DND-41 (cell line): ENCODE measurements at places on chromosomes 11 and 22.

DNA sequence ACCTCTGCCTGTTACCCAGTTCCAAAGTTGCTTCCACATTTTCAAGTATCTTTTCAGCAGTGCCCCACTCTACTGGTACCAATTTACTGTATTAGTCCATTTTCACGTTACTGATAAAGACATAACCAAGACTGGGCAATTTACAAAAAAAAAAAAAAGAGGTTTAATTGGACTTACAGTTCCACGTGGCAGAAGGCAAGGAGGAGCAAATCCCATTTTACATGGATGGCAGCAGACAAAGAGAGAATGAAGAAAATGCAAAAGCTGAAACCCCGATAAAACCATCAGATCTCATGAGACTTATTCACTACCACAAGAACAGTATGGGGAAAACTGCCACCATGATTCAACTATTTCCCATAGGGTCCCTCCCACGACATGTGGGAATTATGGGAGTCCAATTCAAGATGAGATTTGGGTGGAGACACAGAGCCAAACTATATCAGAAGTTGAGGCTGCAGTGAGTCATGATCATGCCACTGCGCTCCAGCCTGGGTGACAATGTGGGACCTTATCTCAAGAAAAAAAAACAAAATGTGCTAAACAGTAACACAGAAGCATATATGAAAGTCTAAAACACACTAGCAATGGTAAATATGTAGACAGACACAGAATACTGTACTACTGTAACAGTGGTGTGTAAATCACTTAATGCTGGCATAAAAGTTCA is 190.3 kb upstream of the ZC3H12C start:
- DNase-seq, result no peak

DNA sequence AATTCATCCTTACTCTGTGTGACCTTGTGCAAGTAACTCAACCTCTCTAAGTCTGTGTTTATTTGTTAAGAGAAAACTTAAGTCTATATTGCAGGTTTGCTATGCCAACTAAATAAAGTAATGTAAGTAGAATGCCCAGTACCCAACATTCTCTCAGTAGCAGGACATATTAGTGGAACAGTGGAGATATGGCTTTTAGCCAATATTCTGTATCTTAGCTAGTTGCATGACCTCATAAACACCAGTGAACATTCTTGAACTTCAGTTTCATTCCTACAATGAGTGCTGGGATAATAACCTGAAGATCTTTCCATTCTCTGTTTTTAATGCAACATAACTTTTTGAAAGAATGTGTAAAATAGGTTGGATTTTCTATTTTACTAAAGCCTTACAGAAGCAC is 77.0 kb downstream of the RAB38 start:
- no peak for DNase-seq

GRCh38 chr22:18065256-18065655 is 12.5 kb upstream of the PEX26 start:
- DNase-seq, result no peak

DNA sequence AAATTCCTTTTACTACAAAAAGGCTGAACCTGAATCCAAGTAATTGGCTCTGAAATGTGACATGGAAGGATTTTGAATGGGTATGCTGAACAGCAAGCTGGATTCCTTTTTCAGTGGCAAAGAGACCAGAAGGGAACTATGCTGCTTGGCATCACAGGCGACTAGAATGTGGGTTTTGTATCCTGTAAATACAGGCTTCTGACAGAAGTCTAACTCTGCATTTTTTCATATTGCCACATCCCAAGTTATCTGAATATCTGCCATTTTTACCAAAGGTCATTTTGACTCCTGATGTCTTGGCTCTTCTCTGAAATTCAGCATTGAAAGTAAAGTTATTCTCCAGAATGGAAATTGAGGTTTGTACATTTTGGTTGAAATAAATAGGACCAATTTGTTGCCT is 145.7 kb downstream of the ARHGAP42 start:
- no peak for DNase-seq

DNA sequence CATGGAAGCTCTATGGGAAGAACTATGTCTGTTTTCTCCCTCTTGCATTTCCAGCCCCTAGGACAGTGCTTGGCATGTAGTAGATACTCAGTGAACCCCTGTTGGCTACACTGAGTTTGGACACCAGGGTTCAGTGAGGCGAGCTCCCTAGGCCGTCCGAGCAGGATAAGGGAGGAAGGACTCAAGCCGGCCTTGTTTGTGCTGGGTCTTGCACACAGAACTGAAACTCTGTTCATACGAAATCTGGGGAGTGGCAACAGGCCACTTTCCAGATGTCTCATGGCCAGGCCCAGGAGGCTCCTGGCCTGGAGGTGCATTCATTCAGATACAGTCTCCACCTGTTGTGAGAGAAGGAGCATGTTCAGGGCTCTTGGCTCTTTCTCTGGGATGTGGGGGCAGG is 23.6 kb upstream of the LMO1 start:
- DNase-seq, result no peak

- DNase-seq, result no peak
Measured at GRCh38 chr11:129386795-129387397, 11.2 kb downstream of the BARX2 start.

- DNase-seq, result peak; percentile 16
Measured at GRCh38 chr11:12235553-12235946, 125.2 kb downstream of the MICAL2 start.

DNA sequence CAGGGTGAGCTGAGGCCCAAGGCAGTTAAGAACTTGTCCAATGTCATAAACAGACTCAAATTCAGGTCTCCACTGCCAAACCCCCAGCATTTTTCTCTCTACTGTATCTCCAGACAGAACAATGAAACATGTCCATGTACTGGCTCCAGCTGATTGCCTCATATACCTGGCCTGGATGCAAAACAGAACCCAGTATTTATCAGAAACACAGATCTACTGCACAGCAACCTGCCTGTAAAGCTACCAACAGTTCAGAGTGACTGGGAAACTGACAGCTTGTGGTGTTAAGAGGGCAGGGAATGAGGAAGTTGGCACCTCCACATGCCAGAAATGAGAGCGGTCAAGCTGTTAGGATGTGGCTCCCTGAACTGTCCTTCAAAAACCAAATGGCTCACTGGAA is 41.6 kb downstream of the C11orf71 start:
- no peak for DNase-seq

GRCh38 chr11:85697747-85698146 is 11.8 kb upstream of the CCDC89 start:
- DNase-seq, result no peak

DNA sequence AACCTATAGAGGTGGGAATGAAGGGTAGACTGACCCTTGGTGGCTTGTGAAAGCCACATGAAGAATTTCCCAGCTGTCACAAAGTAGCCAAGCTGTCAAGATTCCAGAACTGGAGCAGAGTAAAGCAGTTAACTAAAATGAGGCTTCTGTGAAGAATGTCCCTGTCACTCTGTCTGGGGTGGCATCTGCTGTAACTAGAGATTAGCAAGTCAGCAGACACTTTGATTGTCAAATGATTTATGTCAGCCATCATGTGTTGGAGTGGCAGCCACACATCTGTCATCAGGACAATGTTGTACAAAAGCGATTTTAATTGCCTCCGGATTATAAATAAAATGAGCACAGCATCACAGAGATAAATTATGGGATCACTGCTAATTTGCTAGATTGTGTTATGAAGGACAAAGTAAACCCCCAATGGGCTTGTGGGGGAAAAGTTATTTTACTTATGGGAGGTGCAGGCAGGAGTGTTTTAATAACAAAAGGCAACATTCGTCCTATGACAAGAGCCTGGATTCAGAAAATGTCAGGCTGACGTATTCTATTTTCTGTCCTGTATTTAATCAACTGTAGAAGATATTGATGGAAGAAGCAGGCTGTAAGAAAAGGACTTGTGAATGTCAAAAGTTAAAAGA is 270.9 kb downstream of the FAM181B start:
- DNase-seq, result no peak

DNA sequence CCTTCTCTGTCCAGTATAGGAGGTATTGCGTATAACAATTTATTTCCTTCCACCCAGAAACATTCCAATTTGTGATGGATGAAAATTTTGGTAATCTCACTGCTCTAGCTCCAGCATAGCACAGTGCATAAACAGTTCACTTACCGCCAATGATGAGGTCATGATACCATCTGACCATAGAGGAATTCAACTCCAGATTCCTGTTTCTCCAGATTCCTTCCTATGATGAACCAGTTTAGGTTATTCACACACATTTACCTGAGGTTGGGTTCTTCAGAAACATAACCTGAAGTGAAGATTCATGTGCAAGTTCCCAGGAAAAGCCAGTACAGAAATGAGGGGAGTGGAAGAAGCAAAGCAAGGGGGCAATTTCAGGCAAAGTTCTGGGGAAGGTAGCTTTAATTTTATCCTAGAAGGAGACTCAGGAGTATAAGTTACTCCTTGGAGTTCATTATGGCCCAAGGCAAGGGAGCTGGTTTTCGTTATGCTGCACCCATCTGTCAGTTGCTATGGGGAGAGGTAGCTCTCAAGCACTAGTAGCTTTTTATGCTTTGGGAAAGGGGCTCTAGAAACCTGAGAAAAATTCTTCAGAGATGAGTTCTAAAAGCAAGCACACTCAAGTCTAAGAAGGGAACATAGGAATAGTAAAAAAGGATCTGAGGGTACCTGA is 121.6 kb downstream of the CASP12 start:
- DNase-seq, result no peak

DNA sequence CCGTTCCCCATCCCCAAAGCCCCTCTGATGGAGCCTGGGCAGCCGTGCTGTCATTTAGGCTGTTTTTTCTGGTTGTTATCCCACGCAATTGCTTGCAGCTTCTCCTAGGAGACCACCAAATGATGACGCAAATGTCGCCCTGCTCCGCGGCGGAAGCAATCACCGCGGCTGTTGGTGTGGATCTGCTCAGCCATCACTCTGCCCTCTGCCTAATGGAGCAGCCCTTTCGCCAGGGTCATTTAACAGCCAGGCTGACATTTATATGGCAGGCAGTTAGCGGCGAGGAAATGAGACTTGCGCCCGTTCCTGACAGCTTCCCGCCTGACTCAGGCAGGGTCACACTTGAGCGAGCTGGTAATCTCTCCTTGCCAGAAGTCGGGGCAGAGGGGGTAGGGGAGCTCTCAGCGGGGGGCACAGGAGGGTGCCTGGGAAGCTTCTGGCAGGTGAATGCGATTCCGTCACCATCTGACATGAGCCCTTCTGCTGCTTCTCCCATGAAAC is 97.9 kb upstream of the RTL6 start:
- no peak for DNase-seq

DNA sequence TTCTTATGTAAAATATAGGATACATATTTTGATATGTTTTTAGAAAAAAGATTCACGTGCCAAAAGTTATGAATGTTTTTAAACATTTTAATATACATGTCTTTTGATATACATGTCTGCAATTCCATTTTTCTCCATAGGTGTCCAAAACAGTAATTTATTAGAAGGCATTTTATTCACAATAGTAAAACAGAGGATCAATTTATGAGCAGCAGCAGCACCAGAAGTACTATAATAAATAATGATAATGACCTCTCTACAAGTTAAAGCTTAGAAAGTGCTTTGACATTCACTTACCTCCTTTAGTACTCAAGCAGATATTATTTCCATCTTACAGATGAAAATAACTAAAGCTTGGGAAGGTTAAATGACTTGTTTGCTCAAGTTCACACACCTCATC is 96.7 kb upstream of the DBX1 start:
- no peak for DNase-seq

GRCh38 chr11:119641983-119642745 is 86.8 kb downstream of the NECTIN1 start:
- DNase-seq, result peak; percentile 11

- no peak for DNase-seq
Measured at GRCh38 chr11:35330156-35330889, 89.0 kb downstream of the SLC1A2 start.
